Smooth muscle cell of the pulmonary artery (primary cell): ENCODE measurements at places on chromosomes 3 and 15. TPM values are rescaled to one million over a fixed set of nuclear protein-coding genes. Genes with fewer than 3 reads are reported as not detected.

The B3GALNT1 gene
- total RNA-seq = 21.2 and 34.3 TPM in 2 replicates

The MUC20 gene
- 0.20 and 0.50 TPM in 2 replicates for total RNA-seq

The DNAH12 gene
- total RNA-seq = 0.13 TPM in 2 replicates

The PLXNB1 gene
- 23.8 and 37.3 TPM in 2 replicates for total RNA-seq

The CYP1A2 gene
- total RNA-seq = not detected in 2 replicates

The CNTN3 gene
- total RNA-seq = 7.0 and 98.8 TPM in 2 replicates

The TP63 gene
- total RNA-seq = 0.20 and 0.85 TPM in 2 replicates

The MESP1 gene
- total RNA-seq = 0.20 and 0.26 TPM in 2 replicates

The MINDY2 gene
- total RNA-seq = 25.4 and 25.9 TPM in 2 replicates

The WWTR1 gene
- total RNA-seq = 103 and 128 TPM in 2 replicates

The ANKDD1A gene
- 6.7 and 9.1 TPM in 2 replicates for total RNA-seq

The IGSF10 gene
- total RNA-seq = 2.4 and 2.5 TPM in 2 replicates

The COL7A1 gene
- 32.6 and 40.7 TPM in 2 replicates for total RNA-seq

The DZIP1L gene
- total RNA-seq = 25.7 and 28.9 TPM in 2 replicates

The CD200 gene
- 12.3 and 12.8 TPM in 2 replicates for total RNA-seq

The NRG4 gene
- 0.17 and 0.20 TPM in 2 replicates for total RNA-seq

The ATP2C1 gene
- 172 and 215 TPM in 2 replicates for total RNA-seq

The PAK6 gene
- total RNA-seq = 0.13 TPM in 2 replicates

The EXD1 gene
- total RNA-seq = not detected in 2 replicates

The FBN1 gene
- total RNA-seq = 2,453 and 2,749 TPM in 2 replicates

The RAD51 gene
- total RNA-seq = 1.4 and 1.8 TPM in 2 replicates

The PLSCR2 gene
- 0.26 TPM in 1 of 2 replicates, not detected in the other for total RNA-seq

The STX19 gene
- total RNA-seq = 0.07 and 0.10 TPM in 2 replicates

The CISH gene
- total RNA-seq = 0.73 and 1.0 TPM in 2 replicates

The PCCB gene
- total RNA-seq = 48.0 and 48.9 TPM in 2 replicates

The PP2D1 gene
- total RNA-seq = not detected in 2 replicates

The HGD gene
- total RNA-seq = 0.40 and 1.3 TPM in 2 replicates

The IQCF5 gene
- total RNA-seq = not detected in 2 replicates

The CTXND1 gene
- total RNA-seq = not detected in 2 replicates

The NPAP1 gene
- total RNA-seq = not detected in 2 replicates

The FETUB gene
- not detected in 2 replicates for total RNA-seq

The LDHAL6B gene
- not detected in 2 replicates for total RNA-seq

The LINGO1 gene
- 0.13 and 0.33 TPM in 2 replicates for total RNA-seq

The GOLGA8A gene
- total RNA-seq = 20.2 and 33.6 TPM in 2 replicates

The TRAIP gene
- 1.8 and 3.3 TPM in 2 replicates for total RNA-seq

The RTP1 gene
- not detected in 2 replicates for total RNA-seq

The CLDN18 gene
- not detected in 2 replicates for total RNA-seq

The ENTPD3 gene
- total RNA-seq = 0.10 and 0.13 TPM in 2 replicates

The KNG1 gene
- not detected in 2 replicates for total RNA-seq

The ARGFX gene
- not detected in 2 replicates for total RNA-seq

The CPN2 gene
- total RNA-seq = not detected in 2 replicates

The MESP2 gene
- 0.66 and 0.78 TPM in 2 replicates for total RNA-seq

The ZNF385D gene
- total RNA-seq = 1.2 and 8.9 TPM in 2 replicates

The RLBP1 gene
- total RNA-seq = not detected in 2 replicates

The BLM gene
- 0.96 and 1.2 TPM in 2 replicates for total RNA-seq

The CNOT10 gene
- total RNA-seq = 23.6 and 26.5 TPM in 2 replicates

The LRRC3B gene
- not detected in 2 replicates for total RNA-seq

The TLR9 gene
- total RNA-seq = under 0.01 and 0.23 TPM in 2 replicates

The IL17RD gene
- total RNA-seq = 3.4 and 8.3 TPM in 2 replicates

The PLOD2 gene
- 819 and 1,169 TPM in 2 replicates for total RNA-seq
